ENCODE measurements at places on chromosomes 5 and 9.

GRCh38 chr9:129036241-129036922 lies at the start of gene MIGA2:
MIGA2 (plus strand) TSS chr9:129036626; CDS start chr9:129040595, 3,969 bp downstream.
- peak; percentile 87 for DNase-seq

- no peak for DNase-seq
Measured at GRCh38 chr5:128636361-128636760, 98.3 kb upstream of the FBN2 start.

GRCh38 chr5:57298295-57298984 lies 124.6 kb downstream of the GPBP1 start:
- peak; percentile 68 for DNase-seq

GRCh38 chr5:620586-621180 lies 8.5 kb downstream of the CEP72 start:
- DNase-seq = no peak

- DNase-seq = no peak
Measured at GRCh38 chr9:137128158-137128861, 10.6 kb upstream of the GRIN1 start.

DNA sequence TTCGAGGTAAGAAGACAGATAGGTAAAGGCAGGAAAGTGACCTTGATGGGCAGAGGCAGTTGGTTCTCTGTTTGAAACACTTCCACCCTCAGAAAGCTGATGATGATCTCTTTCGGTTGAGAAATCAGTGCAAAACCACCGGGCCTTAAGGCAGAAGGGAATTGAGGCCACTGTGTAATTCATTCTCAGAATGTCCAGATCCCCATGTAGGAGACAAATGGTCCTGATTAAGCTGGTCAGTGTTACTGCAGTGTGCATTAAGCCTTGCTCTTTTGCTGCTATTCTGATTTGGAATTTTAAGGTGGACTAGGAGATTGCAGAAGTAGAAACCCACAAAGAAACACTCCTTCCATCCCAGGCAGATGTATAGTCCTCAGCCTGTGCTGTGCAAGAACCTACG lies 255.2 kb downstream of the ARHGAP26 start:
- DNase-seq = no peak

DNA sequence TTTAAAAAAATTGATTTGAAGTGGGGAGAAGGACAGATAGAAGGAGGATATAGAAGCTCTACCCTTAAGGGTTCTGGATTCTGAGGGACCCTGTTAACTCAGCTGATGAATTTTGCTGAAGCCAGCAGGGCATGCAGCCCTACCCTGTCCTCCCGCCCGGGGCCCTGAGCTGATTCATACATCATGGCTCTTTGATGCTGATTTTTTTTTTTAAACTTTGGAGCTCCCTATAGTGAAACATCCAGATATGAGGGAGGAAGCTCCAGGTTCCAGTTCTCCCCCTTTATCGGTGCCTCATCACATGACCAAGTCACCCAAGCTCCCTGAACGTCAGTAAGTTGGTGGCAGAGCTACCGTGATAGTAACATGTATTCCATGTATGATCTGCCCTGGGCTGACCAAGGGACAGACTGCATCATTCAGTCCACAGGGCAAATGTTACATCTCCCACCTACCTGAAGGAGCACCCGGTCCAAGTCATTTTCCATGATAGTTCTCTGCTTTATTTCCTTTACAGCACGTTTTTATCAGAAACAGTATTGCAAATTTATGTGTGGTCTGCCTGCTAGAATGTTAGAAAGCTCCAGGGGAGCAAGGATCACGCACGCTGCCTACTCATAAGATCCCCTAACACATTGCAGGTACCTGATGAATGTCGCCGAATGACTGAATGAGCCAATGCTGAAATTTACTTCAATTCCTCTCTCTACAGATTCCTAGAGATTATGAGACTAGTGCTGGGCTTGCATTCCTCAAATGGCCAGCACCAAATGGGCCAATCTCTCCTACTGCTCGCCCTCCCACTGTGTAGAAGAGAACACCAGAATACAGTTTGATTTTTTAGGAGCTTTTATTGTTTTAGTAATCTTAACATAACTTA lies 25.9 kb downstream of the SPARC start:
- DNase-seq = no peak

DNA sequence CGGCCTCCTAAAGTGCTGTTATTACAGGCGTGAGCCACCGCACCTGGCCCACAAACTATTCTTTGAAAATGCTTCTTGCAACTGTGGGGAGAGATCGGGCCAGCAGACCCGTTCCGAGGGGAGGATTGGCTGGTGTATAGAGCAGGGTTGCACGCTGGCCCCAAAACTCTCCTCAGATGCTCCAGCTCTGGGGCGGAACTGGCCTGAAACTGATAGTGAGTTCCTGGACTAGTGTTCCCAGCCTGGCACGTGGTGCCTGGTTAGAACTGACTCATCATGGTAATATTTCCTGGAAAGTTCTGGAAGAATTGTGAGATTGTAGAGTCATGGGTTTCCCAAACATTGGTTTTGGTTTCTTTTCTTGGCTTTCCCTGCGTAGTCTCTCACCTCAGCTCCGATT lies 120.5 kb downstream of the FBXL7 start:
- no peak for DNase-seq

DNA sequence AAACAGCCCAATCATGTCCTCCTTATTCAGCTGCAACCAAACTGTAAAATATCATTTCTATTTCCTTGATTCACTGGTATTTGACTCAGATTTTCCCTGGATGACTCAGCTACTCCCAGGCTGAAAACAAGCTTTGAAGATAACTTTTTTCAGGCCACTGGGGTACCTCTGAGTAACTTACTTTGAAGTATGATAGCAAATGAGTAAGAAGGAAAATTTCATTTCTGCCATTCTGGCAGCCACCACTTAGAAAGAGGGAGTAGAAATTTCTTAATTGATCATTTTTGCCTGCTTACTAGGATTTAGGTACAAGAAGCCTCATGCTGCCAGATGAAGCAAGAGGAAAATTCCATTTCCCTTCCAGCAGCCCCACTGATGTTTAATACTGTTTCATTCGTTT lies 247.4 kb downstream of the PRELID2 start:
- no peak for DNase-seq

GRCh38 chr5:125673359-125673950 lies 749.8 kb upstream of the GRAMD2B start:
- no peak for DNase-seq

- DNase-seq = no peak
Measured at GRCh38 chr5:147189109-147189424, 45.8 kb upstream of the STK32A start.

DNA sequence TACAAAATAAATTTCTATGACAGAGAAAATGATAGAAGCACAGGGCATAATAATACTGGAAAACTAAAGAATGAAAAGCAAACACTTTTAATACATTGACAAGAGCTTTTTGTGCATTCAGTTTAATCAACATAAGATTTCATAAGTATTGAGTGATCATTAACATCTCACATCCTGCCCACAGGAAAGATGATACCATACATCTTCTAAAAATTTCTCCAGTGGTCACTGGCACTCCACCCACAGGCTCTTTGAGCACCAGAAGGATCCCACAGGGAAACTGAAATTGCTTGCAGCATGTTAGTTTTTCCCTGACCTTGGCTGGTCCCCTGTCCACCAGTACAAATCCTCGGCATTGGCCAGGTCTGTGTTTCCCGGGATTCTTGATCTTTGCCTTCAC lies 186.0 kb downstream of the CEMIP2 start:
- DNase-seq = no peak

- DNase-seq = no peak
Measured at GRCh38 chr5:146909255-146910068, 30.9 kb upstream of the PPP2R2B start.

GRCh38 chr5:143370440-143370839 lies 33.0 kb downstream of the NR3C1 start:
- DNase-seq = no peak

DNA sequence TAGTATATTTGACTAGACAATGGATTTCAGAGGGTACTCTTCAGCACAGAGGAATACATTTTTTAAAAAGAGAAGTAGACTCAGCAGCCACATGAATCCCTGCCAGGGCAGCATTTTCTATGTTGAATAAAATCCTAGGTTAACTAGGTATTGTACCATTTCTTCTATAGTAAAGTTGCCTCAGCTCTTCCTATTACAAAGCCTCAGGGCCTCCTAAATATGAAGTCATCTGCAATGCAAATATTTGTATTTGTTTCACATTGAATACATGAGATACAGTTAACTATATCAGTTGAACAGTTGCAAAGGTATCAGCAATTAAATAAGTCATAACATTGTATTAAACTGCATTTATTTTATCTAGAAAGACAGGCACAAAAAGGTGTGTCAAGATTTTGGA lies 59.5 kb downstream of the NUDT12 start:
- DNase-seq = no peak

- no peak for DNase-seq
Measured at GRCh38 chr5:150058480-150059126, 27.8 kb downstream of the CSF1R start.

- no peak for DNase-seq
Measured at GRCh38 chr5:173640156-173640804, 23.8 kb upstream of the BOD1 start.

DNA sequence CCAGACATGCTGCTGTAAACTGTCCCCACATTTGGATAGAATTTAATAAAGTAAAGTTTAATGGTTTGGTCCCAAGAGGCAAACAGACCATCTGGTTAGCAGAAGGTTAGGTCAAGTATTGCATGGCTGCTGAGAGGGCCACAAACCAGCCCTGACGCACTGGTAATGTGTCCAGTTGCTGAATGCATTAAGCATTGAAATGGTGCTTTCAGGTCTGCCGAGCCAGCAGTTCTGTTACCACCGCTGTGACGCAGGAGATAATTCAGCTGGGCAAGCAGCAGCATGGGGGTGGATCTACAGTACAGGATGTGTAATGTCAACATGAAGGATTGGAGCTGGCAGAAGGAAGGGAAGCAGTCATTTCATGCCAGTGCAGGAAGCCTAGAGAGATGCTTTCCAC lies 16.0 kb downstream of the ZNF462 start:
- DNase-seq = no peak

GRCh38 chr5:40078898-40079575 lies 600.7 kb upstream of the PTGER4 start:
- no peak for DNase-seq

DNA sequence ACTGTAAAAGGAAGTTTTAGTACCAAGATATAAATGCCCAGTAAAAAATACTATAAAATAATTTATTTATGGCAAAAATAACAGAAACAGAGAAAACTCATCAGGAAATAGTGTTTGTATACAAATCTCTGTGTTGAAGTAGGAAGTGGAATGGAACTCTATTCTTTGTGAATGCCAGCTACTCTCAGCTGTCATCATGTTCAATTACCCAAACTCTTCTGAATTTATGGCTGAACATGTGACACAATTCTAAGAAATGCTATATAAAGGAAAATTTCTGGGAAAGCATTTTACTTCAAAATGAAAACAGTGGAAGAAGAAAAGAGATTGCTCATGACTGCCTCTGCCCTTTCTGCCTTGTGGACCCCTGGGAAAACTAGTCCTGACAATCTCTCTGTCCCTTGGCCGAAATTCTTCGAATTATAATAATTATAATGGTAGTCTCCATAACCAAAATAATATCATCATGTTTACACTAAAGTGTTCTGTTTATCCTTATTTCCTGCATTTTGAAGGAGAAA lies 522.3 kb upstream of the ST8SIA4 start:
- DNase-seq = no peak

- no peak for DNase-seq
Measured at GRCh38 chr9:110143485-110143884, 64.5 kb downstream of the C9orf152 start.

DNA sequence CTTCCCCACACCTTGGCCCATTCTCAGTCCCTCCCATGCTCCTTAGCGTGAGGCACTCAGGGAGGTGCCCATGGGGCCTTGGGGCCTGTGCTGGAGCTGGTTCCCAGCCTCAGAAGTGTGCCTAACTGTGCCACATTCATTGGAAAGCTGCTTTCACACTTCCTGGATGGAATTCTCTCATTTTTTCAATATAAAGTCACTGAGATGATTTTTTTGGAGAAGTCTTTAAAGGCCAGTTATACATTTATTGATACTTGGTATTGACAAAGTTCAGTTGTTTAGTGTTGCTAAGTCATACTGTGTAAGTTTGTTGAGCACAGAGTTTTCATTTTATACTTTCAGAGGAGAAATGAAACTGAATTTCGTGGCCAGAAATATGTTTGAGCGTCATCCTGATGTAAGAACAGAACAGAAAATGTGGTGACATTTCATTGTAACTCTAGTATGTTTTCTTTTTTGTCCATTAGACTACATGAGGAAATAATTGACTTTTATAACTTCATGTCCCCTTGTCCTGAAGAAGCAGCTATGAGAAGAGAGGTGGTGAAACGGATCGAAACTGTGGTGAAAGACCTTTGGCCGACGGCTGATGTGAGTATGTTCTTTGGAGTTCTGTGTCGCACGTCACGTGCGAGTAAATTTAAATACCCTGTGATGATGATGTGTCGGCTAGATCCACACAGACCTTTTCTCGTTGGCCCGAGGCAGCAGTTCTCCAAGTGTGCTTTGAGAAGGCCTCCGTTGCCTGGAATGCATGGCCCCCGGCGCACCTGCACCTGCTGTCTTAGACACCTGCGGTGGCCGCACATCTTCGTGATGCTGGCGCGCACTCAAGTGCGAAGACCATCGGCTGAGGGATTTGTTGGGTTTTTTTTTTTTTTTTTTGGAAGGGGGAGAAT lies 24.1 kb downstream of the TENT4A start:
- DNase-seq = no peak

DNA sequence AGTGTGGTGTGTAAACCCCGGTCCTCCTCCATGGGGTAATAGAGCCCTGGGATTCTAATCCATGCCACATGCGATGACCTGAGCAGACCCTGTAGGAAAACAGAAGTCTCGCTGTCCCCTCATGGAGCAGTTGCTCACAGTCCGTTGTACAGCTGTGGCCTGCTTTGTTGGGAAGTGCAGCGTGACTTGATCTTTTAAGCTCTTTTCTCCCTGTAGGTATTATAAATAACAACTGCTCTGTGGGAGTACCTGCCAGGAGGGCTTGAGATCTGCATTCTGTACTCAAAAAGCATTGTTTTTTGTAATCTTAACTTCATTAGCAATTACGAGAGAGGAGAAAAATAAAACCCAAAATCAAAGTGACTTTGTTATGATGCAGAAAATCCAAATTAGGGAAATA lies 17.3 kb downstream of the MEGF10 start:
- no peak for DNase-seq
